ENCODE measurements at places on chromosomes 1 and 21.

GRCh38 chr1:20663969-20664715 is 3.0 kb upstream of the DDOST start:
- H3K36me3 ChIP-seq = peaks cover 19% of the 10 kb centered on the region
- H3K4me1 ChIP-seq = peaks cover 28% of the 10 kb centered on the region
- no peaks in the 10 kb centered on the region for H3K27me3 ChIP-seq

- no peak overlapping the region for H3K4me3 ChIP-seq
- H3K36me3 ChIP-seq = no peaks in the 10 kb centered on the region
- no peaks in the 10 kb centered on the region for H3K27me3 ChIP-seq
Observed at GRCh38 chr1:205783904-205784303, 8.6 kb upstream of the RAB29 start.

DNA sequence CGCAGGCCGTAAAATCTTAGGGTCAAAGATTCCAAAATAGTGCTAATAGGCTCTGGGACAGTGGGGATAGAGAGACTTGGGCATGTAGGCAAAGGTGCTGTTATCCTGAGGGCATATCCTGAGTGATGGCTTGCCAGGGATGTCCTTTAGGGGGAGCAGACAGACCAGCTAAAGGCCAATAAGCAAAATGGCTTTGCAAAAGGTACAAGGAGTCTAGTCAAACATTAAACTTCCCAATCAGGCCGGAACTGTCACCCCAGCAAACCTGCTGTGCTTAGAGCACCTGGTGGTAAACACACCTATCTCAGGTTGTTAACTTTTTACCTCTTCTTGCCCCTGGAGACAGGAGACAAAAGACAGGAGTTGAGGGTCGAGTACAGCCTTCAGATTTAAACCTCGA is 49.1 kb downstream of the TRABD2B start:
- H3K27me3 ChIP-seq = no peaks in the 10 kb centered on the region
- no peak for DNase-seq
- H3K27ac ChIP-seq = no peak overlapping the region
- no peaks in the 10 kb centered on the region for H3K36me3 ChIP-seq
- H3K4me1 ChIP-seq = no peaks in the 10 kb centered on the region

DNA sequence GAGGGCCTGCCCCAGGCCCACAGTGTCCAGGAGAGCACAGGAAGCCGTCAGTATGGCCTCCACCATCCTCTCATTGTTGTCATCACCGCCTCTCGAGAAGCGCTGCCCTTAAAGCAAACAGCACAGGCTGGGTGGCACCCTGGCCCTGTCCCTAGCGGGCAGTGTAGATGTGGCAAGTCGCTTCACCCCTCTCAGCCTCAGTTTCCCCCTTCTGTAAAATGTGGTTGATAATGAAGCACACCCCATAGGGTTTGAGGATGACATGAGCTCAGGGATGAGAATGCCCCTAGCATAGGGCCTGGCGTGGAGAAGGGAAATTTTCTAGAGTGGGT is 13.4 kb downstream of the PLA2G2F start:
- DNase-seq = no peak
- H3K27me3 ChIP-seq = no peaks in the 10 kb centered on the region
- H3K4me3 ChIP-seq = peak overlapping the region; percentile 49
- peaks cover 8% of the 10 kb centered on the region for H3K4me1 ChIP-seq
- no peaks in the 10 kb centered on the region for H3K36me3 ChIP-seq

GRCh38 chr1:166789286-166789685 is 50.0 kb upstream of the POGK start:
- H3K4me3 ChIP-seq = no peak overlapping the region
- DNase-seq = no peak
- no peak overlapping the region for H3K27ac ChIP-seq

DNA sequence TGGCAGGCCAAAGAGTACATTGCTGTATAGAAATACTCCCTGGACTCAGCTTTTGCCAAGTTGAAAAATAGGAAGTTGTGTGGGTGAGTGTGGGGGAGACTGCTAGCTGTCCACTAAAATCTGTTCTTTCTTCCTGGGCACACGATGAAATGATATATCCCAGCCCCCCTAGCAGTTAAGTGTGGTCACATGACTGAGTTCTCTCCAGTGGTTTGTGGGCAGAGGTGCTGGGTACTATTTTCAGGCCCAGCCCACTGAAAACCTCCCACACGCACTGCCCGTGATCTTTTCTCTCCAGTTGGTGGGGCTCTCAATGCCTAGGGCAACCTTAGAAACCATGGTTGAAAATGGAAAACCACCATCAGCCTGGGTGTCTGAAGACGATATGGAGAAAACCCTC is 119.7 kb upstream of the LMO4 start:
- H3K4me3 ChIP-seq = no peak overlapping the region
- no peak overlapping the region for H3K27ac ChIP-seq
- no peaks in the 10 kb centered on the region for H3K36me3 ChIP-seq
- no peak for DNase-seq

- no peaks in the 10 kb centered on the region for H3K36me3 ChIP-seq
- H3K4me1 ChIP-seq = no peaks in the 10 kb centered on the region
- no peak overlapping the region for H3K4me3 ChIP-seq
- no peaks in the 10 kb centered on the region for H3K27me3 ChIP-seq
Observed at GRCh38 chr1:242435200-242435599, 89.3 kb downstream of the PLD5 start.

DNA sequence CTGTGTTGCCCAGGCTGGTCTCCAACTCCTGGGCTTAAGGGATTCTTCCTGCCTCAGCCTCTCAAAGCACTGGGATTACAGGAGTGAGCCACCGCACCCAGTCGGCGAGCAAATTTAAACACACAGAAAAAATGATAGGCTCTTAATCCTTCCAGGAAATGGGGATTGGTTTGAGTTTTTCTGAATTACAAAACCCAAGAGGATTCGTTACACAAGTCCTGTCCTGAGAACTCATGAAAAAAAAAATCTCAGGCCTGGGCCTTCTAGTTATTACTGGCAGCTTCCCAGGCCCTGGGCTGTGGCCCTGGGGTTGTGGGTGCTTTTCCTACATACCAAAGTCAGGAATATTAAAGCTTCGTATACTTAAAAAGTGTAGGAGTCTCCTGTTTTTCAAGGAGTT is 6.3 kb upstream of the IFNGR2 start:
- peaks cover 7% of the 10 kb centered on the region for H3K4me1 ChIP-seq

DNA sequence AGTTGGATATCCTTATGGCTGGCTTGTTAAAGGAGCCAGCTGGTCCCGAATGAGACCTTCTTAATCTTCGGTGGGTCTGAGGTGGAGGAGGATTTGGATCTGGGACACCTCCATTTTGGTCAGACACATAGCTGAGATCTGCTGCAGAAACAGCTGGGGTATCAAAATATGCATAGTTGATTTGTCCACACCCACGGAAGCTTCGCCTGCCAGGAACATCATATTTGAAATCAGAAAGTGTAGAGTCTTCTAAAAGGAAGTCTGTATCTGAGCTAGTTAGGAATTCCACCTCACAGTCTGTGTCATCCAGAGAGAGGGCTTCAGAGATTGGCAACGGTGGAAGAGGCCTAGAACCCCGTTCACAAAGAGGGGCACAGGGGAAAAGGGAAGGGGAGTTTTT is 12.3 kb downstream of the ERRFI1 start:
- DNase-seq = no peak
- H3K27me3 ChIP-seq = peaks cover 8% of the 10 kb centered on the region
- no peaks in the 10 kb centered on the region for H3K36me3 ChIP-seq
- no peak overlapping the region for H3K4me3 ChIP-seq

DNA sequence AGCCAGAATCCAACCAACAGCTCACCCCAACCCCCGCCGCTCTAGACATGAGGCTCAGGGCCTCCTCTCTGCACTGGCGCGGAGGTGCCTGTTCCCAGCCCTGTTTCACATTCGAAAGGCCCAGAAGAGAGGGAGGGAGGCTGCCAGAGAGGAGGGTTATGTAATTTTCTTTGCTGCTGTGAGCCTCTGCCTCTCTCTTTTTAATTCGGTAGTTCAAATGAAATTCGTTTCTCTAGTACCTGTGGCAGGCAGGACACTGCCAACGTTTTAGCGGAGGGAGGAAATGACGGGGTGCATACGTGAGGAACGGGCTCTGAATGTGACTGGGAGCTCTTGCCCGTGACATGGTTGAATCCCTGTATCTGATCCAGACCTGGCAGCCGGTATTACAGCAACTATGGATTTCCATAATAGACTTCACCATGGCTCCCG is 9.4 kb downstream of the PRDM16 start:
- peaks cover 7% of the 10 kb centered on the region for H3K27me3 ChIP-seq
- DNase-seq = no peak
- no peak overlapping the region for H3K4me3 ChIP-seq
- H3K4me1 ChIP-seq = no peaks in the 10 kb centered on the region
